ENCODE measurements at places on chromosomes 1 and 21. TPM values are rescaled to one million over a fixed set of nuclear protein-coding genes. Genes with fewer than 3 reads are reported as not detected.
A peak's percentile ranks its signal among the peaks of the same experiment; 100 is the strongest.

DNA sequence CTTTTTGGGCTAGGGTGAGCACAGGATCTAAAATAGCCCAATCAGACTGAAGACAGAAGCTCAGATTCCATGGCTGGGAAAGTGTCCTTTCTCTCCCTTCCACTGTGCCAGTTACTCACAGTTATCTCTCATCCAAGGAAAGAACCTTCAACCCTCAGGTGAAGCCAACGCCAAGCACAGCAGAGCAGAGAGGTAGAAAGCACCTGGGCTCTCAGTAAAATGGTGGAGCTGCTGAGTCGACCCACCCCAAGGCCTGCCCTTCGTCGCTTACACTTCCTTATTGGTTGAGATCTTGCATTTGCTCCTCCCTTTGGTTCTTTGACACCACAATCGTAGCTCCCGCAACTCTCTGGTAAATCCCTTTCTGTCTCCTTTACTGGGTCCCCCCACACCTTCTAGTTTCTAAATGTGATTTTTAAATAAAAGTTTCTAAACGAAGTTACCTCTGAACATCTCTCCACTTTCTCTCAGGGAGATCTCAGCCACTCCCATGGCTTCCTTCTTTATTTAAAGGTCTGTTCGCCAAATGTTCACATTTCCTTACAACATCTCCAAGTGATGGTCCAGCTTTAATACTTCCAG lies 27.5 kb upstream of the SLC30A1 start:
- peaks cover 93% of the 10 kb centered on the region for H3K4me1 ChIP-seq
- no peaks in the 10 kb centered on the region for H3K27me3 ChIP-seq
- DNase-seq = peak; percentile 53
- H3K27ac ChIP-seq = no peak overlapping the region

Gene PTAFR
- 0.27 TPM for total RNA-seq

Gene ALX3
- not detected for total RNA-seq

GRCh38 chr21:32065654-32066053 lies 192.8 kb downstream of the HUNK start:
- H3K36me3 ChIP-seq = no peaks in the 10 kb centered on the region
- no peak overlapping the region for H3K27ac ChIP-seq
- no peak overlapping the region for H3K4me3 ChIP-seq

- H3K27ac ChIP-seq = no peak overlapping the region
- no peak overlapping the region for H3K4me3 ChIP-seq
- peak; percentile 58 for DNase-seq
- peaks cover 28% of the 10 kb centered on the region for H3K4me1 ChIP-seq
- no peaks in the 10 kb centered on the region for H3K36me3 ChIP-seq
Measured at GRCh38 chr1:160637821-160638539, 8.9 kb downstream of the SLAMF1 start.

DNA sequence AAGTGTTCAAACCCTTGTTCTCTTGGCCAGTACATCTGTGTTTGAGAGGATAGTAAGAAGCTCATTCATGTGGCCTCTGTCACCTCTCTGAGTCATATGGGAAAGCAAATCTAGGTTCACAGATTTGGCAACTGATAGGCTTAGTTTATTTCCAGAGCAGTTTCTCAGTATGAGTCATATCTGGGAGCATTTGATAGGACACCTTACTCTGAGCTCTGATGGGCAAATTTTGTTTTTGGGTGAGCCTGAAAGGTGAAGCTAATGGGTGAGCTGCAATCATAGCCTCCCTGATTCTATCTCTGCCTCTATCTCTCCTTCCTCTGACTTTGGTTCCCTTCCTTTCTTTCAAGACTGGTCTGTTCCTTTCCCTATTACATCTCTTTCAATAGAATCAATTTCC lies 134.4 kb downstream of the S1PR1 start:
- H3K4me1 ChIP-seq = no peaks in the 10 kb centered on the region
- no peaks in the 10 kb centered on the region for H3K36me3 ChIP-seq
- no peak overlapping the region for H3K4me3 ChIP-seq
- no peak overlapping the region for H3K27ac ChIP-seq

GRCh38 chr1:48228156-48228555 lies 5.6 kb downstream of the SLC5A9 start:
- no peak overlapping the region for H3K4me3 ChIP-seq
- H3K27me3 ChIP-seq = no peaks in the 10 kb centered on the region
- H3K36me3 ChIP-seq = peaks cover 19% of the 10 kb centered on the region
- peaks cover 45% of the 10 kb centered on the region for H3K4me1 ChIP-seq

DNA sequence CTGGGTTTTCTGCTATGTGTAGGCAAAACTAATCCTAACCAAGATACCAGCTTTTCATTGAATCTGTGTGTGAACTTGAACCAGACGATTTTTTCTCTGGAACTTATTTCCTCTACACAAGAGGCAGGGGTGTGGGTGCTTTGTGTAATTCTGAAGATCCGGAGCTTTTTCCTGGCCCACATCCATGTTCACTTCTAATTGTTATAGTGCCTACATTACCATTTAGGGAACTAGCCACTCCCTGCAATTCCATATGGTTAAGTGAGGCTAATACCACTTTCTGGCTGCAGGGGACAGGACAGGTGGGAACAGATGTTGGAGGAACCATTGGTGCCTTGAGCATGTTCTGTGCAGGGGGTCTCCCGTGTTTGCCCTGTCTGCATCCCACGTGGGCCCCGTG lies 83.4 kb upstream of the FMN2 start:
- no peaks in the 10 kb centered on the region for H3K36me3 ChIP-seq
- no peak overlapping the region for H3K4me3 ChIP-seq
- no peak overlapping the region for H3K27ac ChIP-seq
- no peaks in the 10 kb centered on the region for H3K27me3 ChIP-seq
- DNase-seq = no peak

DNA sequence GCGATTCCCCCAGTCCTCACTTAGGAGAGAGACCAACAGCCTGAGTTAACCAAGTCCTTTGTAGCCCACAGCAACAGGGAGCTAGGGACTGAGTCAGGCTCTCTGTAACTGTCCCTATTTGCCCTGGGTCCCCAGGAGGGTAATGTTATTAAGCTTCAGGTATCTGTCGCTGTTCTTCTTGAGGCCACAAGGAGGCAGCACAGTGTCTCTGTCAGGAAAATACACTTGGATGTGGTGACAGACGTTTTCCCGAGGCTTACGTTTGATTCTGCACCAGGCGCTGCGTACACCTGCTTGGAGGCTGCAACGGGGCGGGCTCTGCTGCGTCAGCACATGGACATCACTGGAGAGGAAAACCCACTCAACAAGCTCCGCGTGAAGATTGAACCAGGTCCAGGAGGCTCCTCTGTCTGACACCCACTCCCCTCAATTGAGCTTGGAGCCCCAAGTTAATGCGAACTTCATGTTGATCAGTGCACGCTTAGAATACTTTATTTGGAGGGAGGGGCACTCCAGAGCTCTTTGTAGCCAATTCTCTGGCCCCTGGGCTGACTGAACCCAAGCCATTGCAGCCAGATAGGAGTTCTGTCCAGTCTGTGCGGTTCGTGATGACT lies 10.7 kb upstream of the ELF3 start:
- DNase-seq = peak; percentile 64
- H3K4me3 ChIP-seq = no peak overlapping the region
- no peak overlapping the region for H3K27ac ChIP-seq
- H3K36me3 ChIP-seq = peaks cover 16% of the 10 kb centered on the region
- no peaks in the 10 kb centered on the region for H3K4me1 ChIP-seq

DNA sequence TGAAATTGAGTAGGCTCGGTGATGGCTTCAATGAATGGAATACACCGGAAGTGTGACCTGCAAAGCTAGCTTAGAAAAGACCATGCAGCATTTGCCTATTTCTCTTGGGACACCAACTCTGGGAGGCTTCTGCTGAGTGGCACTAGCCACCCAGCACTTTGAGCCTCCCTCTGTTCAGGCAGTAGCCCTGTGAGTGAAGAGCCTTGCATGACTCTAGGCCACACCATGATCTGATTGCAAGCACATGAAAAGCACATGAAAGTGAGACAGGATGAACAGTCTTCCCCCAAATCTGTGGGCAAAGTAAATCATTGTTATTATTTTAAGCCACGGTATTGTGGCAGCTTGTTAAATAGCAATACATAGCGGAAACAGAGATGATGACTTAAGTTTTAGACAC lies 2.8 kb downstream of the CD48 start:
- H3K4me1 ChIP-seq = no peaks in the 10 kb centered on the region
- 0 out of 3 replicates have a peak, but pooled peaks cover 3% of the 10 kb centered on the region for H3K27me3 ChIP-seq
- no peak overlapping the region for H3K27ac ChIP-seq
- no peaks in the 10 kb centered on the region for H3K36me3 ChIP-seq

DNA sequence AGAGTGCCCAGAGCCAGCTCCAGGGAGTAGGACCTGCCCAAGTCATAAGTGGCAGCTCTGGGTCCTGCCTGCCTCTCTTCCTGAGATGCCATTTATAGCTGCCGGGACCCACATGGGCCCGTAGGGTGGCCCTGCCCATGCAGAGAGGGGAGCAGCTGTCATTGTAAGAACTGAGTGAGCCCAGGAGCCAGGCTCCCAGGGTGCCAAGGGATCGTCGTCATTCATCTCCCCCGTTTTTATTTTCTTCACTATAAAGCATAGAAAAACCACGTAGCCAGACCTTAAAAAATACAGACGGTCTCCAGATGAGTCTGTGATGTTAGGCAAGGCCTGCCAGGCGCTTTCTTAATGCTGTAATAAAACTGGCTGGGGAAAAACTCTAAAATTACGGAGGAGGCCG lies 90.7 kb downstream of the IGSF21 start:
- H3K4me3 ChIP-seq = no peak overlapping the region
- DNase-seq = no peak
- H3K27ac ChIP-seq = no peak overlapping the region
- H3K4me1 ChIP-seq = no peaks in the 10 kb centered on the region
- no peaks in the 10 kb centered on the region for H3K36me3 ChIP-seq

- H3K27me3 ChIP-seq = no peaks in the 10 kb centered on the region
- no peaks in the 10 kb centered on the region for H3K36me3 ChIP-seq
- no peak overlapping the region for H3K4me3 ChIP-seq
- H3K4me1 ChIP-seq = no peaks in the 10 kb centered on the region
Measured at GRCh38 chr1:208534599-208534897, 290.4 kb upstream of the PLXNA2 start.

- peaks cover 44% of the 10 kb centered on the region for H3K4me1 ChIP-seq
- peak within 1 kb of the TSS; percentile 91 for H3K4me3 ChIP-seq
- H3K27me3 ChIP-seq = no peaks in the 10 kb centered on the region
- H3K36me3 ChIP-seq = no peaks in the 10 kb centered on the region
- peak; percentile 52 for DNase-seq
Measured at GRCh38 chr1:156295391-156295947, at the start of gene GLMP. Gene GLMP, minus strand, starts transcription at chr1:156295679. Its CDS starts 34 bp downstream, at chr1:156295645.

Gene S100A3
- 2.5 TPM for total RNA-seq

- peaks cover 19% of the 10 kb centered on the region for H3K27me3 ChIP-seq
- no peak overlapping the region for H3K4me3 ChIP-seq
- no peaks in the 10 kb centered on the region for H3K36me3 ChIP-seq
- no peaks in the 10 kb centered on the region for H3K4me1 ChIP-seq
Measured at GRCh38 chr1:183302452-183303322, 115.5 kb downstream of the NMNAT2 start.

Gene TESK2
- 6.9 TPM for total RNA-seq

Gene KIF14
- total RNA-seq = 17.5 TPM

DNA sequence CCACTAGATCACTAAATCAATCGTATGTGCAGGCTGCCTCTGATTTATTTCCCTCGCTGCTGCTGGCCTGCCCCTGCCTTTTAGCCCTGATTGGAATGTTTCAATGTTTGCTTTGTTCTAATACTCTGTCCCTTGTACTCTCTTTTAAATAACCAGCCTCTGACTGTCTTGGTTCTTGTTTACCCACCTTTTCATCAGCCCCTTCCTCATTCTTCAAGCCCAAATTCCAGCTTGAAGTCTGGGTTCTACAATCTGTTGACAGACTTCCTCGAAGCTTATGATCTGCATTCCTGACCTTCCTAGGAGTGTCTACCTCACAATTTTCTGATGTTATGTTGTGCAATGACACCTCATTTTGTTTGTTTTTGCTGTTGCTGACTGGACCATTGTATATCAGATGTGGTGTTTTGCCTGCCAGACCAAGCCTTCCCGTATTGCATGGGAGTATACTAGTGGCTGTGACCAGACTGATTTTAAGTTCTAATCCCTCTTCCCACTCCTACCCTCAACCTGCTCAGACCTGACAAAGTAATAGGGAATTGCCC lies 46.6 kb upstream of the APOBEC4 start:
- H3K27ac ChIP-seq = peak overlapping the region; percentile 82
- peak; percentile 99 for DNase-seq
- H3K4me3 ChIP-seq = no peak overlapping the region
- no peaks in the 10 kb centered on the region for H3K27me3 ChIP-seq

Gene GBP6
- not detected for total RNA-seq

Gene PPM1J
- 0.07 TPM for total RNA-seq

Gene TOR1AIP1
- total RNA-seq = 23.8 TPM

DNA sequence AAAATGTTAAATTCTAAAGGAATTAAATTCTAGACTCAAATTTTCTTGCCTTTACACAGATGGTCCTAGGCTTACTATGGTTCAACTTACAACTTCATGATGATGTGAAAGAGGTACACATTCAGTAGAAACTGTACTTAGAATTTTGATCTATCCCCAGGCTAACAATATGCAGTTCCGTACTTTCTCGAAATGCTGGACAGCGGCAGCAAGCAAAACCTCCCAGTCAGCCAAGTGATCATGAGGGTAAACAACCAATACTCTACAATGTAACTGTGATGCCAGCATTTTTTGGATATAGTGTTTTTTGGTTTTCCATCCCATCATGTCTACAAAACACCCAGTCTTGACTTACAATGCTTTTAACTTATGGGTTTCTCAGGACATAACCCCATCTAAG lies 25.7 kb downstream of the VAV3 start:
- DNase-seq = no peak
- H3K4me1 ChIP-seq = no peaks in the 10 kb centered on the region
- no peaks in the 10 kb centered on the region for H3K27me3 ChIP-seq
- H3K36me3 ChIP-seq = no peaks in the 10 kb centered on the region
- H3K4me3 ChIP-seq = no peak overlapping the region
- H3K27ac ChIP-seq = no peak overlapping the region

Gene GABRD
- total RNA-seq = not detected

- DNase-seq = peak; percentile 49
- H3K27me3 ChIP-seq = no peaks in the 10 kb centered on the region
- no peaks in the 10 kb centered on the region for H3K36me3 ChIP-seq
Measured at GRCh38 chr1:206521127-206521526, 13.8 kb downstream of the RASSF5 start.

GRCh38 chr1:64542118-64542517 lies 72.2 kb downstream of the CACHD1 start:
- DNase-seq = no peak
- H3K27ac ChIP-seq = no peak overlapping the region
- H3K4me3 ChIP-seq = no peak overlapping the region
- H3K36me3 ChIP-seq = no peaks in the 10 kb centered on the region

Gene PCSK9
- 31.2 TPM for total RNA-seq
